Endodermal cell (in vitro differentiated cells): ENCODE measurements at places on chromosomes 13 and 19. TPM values are rescaled to one million over a fixed set of nuclear protein-coding genes. Genes with fewer than 3 reads are reported as not detected.

GRCh38 chr13:90997951-90998350 is 349.5 kb upstream of the MIR17HG start:
- DNase-seq, result no peak

DNA sequence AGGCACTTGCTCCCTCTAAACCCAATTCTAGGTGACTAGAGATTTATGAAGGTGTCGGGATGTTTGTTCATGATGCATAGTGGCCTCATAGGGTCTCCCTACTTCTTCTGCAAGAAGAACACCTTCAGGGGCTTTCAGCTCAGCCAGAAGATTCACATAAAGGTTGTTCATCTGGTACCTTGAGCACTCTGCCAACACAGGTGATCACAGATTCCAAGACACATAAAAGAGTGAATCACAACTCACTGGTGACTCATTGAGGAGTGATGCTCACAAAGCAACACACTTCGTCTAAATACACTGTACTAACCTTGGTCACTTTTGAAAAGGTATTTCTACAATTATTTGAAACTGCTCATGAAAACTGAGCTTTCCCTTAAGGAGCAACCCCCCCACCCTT is 6.8 kb upstream of the ZNF324 start:
- DNase-seq, result no peak

DNA sequence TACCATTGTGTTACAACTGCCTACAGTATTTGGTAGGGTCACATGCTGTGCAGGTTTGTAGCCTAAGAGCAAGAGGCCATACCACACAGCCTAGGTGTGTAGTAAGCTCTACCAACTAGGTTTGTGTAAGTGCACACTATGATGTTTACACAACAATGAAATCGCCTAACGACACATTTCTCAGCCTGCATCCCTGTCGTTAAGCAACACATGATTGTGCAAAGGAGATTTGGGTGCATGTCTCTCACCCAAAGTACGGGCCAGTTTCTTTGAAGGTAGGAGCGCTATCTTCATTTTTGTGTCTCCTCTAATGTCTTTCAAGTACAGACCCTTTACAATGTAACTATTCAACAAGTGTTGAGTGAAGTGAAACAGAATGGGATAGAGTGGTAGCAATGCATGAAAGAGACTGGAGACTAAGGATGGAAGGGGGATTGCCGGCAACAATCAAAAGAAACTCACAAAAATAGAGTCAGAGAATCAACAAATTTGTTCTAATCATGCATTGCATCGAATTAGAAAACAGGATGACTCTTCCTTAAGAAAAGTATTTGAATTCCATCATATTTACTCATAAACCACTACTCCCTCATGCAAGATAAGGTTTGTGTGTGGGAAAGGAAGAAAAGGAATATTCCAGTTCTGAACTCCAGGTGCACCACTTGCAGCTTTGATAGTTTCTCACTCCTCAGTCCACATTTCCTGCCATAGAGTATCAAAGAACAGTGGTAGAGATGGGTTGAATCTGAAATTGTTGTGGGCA is 60.2 kb upstream of the TNFRSF19 start:
- DNase-seq, result no peak

GRCh38 chr19:31418055-31418454 is 68.8 kb upstream of the TSHZ3 start:
- peak; percentile 81 for DNase-seq

- peak; percentile 52 for DNase-seq
Measured at GRCh38 chr13:32310134-32310706, 4.9 kb downstream of the ZAR1L start.

- no peak for DNase-seq
Measured at GRCh38 chr13:32530841-32531253, 7.7 kb downstream of the N4BP2L2 start.

The HSH2D gene
- total RNA-seq, result 0.52 to 0.66 TPM (median 0.53 TPM) in 3 replicates

The NFIC gene
- 3.9 to 5.5 TPM (median 5.2 TPM) in 3 replicates for total RNA-seq

The KXD1 gene
- total RNA-seq, result 115 and 122 TPM in 2 replicates

The VSTM2B gene
- not detected in 3 replicates for total RNA-seq

The ZNF799 gene
- 6.2 and 8.6 TPM in 2 replicates for total RNA-seq

The PABPC3 gene
- 0.15 to 0.33 TPM in 2 of 3 replicates, not detected in the other for total RNA-seq
